ENCODE measurements at places on chromosomes 16 and 17. TPM values are rescaled to one million over a fixed set of nuclear protein-coding genes. Genes with fewer than 3 reads are reported as not detected.

Gene TIMP2
- 657 TPM for total RNA-seq

- peak; percentile 19 for DNase-seq
Observed at GRCh38 chr17:57676543-57676942, 68.6 kb downstream of the CCDC182 start.

DNA sequence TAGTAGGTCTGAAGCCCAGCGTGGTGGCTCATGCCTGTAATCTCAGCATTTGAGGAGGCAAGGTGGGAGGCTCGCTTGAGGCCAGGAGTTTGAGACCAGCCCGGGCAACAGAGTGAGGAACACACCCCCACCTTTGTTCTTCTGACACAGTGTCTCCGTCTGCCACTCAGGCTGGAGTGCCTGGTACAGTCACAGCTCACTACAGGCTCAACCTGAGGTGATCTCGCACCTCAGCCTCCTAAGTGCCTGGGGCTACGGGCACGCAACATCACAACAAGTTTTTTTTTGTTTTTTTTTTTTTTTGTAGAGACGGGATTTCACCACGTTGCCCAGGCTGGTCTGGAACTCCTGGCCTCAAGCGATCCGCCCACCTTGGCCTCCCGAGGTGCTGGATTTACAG, 6.7 kb upstream of the TLCD3A start:
- DNase-seq, result no peak

DNA sequence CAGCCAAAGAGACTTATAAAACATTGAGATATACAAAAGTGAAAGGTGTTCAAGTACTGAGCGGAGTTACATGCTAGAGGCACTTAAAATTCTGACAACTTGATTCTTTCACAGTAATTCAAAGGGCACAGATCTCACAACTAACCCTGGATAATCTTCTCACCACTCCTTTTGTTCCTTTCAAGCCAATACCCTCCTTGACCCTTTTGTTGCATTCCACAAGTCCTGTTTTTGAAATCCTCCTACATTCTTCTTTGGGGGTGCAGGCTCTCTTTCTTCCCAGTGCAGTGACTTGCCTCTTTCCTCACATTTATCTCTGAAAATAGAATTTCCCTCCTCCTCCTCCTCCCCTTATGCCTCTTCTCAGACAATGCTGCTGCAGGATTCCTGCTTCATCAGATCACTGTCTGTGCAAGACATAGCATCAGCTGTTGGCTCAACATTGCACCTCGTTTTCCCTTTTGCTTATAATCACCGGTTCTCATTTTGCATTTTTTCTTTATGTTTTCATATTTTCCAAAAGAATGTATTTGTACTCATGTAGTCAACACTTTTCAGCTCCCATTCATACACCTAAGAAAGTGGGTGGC, 199.3 kb downstream of the CDH8 start:
- DNase-seq, result no peak

Gene IL21R
- total RNA-seq, result 3.8 TPM

DNA sequence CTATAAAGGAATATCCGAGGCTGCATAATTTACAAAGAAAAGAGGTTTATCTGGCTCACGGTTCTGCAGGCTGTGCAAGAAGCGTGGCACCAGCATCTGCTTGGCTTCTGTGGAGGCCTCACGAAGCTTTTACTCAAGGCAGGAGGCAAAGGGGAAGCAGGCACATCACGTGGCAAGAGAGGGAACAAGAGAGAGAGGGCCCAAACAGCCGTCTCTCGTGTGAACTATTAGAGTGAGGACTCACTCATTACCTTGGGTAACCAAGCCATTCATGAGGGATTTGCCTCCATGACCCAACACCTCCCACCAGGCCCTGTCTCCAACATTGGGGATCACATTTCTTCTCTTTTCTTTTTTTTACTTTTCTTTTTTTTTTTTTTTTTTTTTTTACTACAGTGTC, 7.5 kb upstream of the ALKBH5 start:
- no peak for DNase-seq

DNA sequence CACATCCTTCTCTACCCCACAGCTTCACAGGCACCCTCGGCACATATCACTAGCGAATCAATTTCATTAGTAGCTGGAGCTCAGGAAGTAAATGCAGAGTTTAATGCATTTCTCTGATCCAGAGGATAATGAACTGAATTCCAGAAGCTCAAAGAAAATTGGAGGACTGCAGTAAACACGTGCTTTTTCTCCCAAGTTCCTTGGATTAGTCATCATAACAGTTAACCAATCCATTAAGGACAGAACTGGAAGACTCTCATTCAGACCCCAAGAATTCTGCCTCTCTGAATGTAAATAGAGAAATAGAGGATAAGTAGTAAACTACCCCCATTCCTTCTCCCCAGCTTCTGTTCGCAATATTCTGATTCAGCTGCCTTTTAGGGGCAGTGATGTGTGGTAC, 40.7 kb downstream of the DUSP14 start:
- DNase-seq, result no peak

DNA sequence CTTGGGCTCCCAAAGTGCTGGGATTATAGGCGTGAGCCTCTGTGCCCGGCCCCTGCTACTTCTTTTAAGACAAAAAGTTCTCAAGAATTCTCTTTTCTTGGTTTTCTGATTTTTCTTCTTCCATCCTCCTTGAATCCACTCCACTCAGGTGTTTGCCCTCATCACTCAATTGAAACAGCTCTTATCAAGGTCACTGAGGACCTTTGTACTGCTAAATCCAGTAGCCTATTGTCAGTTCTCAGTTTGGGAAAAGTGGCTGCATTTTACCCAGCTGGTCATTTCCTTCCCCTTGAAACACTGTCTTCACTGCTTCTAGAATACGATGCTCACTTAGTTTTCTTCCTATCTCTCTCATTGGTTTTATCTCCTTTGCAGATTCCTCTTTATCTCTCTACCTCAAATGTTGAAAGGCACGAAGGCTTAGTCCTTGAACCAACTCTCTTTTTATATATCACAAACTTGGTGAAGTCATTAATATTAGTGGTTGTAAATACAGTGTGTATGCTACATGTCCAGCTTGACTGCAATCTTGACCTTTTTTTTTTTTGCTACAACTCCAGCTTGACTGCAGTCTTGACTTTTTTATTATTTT, 29.8 kb downstream of the ZNRF1 start:
- no peak for DNase-seq

GRCh38 chr17:65173284-65173793, 36.2 kb downstream of the RGS9 start:
- DNase-seq, result peak; percentile 52

GRCh38 chr16:51937771-51938170, 609.2 kb downstream of the TOX3 start:
- no peak for DNase-seq

- DNase-seq, result peak; percentile 90
Observed at GRCh38 chr17:7437950-7438614, 1.2 kb upstream of the FGF11 start.
